ENCODE measurements at places on chromosomes 16 and 17.

GRCh38 chr17:47983492-47984223, 12.7 kb downstream of the CDK5RAP3 start:
- peak; percentile 46 for DNase-seq

DNA sequence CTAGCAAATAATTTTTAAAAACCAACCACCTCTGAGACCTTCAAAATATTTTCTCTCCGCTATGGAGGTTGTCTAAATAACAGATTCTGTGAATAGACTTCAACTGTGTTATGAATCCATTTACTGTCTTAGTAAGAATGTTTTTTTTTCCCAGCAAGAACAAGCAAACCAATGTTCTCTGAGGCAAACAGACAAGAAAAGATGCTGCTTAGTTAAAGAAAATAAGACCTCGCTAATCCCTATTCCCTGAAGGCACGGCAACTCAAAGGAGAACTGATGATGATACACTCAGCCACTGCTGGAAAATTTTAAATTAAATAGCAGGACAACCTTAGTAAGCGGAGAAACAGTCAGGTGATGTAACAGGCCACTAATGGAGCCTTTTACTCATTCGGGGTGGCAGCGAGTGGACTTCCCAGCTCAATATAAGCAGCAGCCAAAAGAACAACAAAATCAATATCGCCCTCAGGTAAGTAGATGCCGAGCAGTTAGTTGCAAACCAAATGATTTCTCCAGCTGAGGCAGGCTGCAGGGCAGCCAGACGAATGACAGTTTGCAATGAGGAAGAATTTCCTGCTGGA, 81.8 kb downstream of the CPPED1 start:
- no peak for DNase-seq

DNA sequence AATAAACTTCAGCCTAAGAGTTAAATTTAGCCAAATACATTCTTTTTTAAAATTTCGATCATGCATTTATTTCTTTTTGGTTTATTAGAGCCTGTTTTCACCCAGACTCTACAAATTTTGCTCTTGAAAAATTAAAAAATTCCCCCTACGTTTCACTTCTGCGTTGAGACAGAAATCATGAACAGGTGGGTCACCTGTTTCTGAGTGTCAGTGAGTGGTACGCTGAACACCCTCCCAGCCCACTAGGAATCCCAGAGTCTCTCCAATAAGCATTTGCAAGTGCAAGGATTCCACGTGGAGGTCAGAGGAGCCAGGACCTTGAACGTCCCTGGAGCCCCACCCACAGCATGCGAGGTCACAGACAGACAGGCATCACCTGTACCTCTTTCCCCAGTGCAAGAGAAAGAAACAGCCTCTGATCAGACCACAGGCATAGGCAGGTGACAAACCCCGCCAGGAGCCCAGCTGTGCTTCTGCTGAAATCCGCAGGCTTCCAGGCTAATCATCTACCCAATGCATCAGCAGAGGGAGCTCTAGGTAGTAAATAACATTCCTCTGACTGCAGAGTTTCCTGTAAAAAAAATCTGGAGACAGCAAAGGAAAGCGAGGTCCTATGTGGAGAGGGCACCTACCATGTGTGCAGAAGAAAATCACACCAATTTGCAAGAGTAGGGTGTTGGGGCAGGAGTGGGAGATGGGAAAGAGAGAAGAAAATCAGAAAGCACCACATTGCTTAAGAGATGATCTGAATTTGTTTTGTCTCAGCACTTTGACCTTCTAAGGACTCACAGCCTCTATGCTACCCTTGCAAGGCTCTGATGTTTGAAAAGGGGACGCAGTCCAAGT, 5.9 kb upstream of the XYLT1 start:
- DNase-seq = peak; percentile 77

DNA sequence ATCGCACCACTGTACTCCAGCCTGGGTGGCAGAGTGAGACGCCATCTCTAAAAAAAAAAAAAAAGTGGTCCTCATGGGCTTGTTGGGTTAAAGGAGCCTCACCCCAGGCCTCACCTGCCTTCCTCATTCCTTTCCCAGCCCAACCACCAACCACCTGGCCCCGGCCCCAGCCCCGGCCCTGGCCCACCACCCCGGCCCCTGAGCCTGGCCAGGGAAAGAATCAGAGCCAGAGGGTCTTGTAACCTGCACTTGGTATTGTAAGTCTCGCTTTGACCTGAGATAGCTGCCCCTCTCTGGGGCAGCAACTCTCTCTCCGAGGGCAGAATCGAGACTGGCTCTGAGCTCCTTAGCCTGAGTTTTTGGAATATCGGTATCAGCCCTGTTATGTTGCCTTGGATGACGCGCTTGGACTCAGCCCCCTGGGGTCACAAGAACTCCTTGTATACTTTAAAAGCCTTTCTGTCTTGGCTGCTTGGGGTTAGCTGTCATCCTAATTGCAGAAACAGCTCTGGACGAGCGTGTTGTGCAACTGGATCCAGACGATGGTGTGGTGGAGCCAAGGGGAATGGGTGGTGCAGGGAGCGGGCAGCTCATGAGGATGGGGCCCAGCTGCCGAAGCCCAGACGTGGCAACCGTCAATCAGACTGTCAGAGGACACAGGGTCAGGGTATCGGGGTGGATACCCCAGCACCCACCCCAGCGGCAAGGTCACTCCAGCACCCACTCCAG, 14.6 kb downstream of the SMTNL2 start:
- DNase-seq = peak; percentile 51

DNA sequence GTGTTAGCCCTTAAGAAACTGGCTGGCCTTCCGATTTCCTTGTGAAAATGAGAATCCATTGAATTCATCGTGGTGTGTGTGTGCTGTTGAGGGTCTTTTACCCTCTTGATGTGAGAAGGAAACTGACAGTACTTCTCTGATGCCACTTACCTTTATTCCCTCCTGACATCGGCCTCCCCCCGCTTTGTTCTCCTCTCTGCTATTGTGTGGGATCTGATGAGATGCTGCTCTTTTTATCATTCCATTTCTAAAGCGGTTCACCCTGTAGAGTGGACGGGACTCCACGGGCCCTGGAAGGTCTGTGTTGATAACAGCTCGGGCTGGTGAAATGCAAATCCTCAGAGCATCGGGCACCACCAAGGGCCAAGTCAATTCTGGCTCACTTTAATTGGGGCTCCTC, 69.8 kb downstream of the MARCHF10 start:
- no peak for DNase-seq

DNA sequence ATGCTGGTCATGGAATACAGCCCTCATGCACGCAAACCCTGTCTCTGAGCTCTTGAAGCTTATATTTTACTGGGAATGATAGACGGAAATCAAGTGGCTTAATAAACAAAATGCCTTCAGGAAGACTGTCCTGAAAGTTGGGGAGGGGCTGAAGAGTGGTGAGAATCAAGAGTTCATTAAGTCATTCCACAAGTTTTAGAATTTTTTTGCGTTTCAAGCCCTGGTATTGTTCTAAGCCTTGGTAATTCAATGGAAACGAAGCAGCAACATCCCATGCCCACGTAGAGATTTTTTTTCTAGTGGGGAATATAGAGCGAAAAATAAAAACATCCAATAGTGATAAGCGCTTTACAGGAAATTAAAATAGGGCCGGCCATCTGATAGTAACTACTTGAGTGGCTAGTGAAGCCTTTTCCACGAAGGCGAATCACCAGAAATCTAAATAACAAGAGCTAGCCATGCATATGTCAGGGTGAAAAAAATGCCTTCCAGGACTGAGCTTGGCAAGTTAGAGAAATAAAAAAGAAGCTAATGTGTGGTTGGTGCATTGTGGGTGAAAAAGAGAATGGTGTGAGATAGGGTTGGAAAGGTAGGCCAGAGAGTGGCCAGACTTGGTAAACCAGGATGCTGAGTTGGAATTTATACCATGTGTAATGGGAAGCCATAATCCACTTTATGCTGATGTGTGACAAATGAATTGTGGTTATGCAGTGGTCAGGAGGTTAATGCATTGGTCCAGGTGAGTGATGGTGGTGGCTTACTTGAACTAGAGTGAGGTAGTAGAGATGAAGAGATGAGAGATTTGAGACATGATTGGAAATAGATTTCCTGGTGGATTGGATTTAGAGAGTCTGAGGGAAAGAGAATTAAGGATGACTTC, 772 bp downstream of the PFAS start:
- DNase-seq = no peak

DNA sequence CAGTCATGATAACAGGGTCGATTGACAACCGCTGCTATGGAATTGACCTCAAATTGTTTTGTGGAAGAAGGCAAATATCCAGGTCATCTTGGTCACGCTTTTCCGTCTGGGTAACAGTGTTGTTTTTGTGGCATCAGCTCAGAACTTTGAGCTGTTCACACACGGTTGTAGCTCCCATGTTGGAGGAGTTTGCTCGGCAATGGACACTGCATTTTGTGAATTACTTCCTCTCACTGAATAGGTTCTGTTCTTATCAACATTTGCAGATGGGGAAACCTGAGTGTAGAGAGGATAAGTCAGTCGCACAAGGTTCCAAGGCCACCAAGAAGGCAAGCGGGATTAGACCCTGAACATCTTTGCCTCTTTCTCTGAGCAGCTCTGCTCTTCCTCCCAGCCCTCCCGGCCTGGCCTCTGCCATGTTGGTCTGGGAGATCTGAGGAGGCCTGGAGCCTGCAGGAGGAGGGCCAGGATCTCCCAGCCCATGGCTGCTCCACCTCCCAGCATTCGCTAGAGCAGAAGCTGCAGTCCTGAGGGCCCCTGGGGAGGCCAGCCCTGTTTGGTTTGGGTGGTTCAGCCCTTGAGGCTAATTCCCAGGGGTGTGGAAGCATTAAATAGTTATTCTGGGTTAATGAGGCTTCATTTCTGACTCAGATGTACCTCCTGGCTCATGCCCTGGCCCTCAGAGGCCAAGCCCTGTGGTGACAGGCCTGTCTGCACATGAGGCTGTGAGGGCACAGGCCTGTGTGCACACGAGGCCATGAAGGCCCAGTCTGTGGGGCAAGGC, 154.1 kb upstream of the PLCG2 start:
- no peak for DNase-seq

GRCh38 chr16:10936272-10936984, 5.8 kb downstream of the DEXI start:
- DNase-seq = no peak

- no peak for DNase-seq
These were observed 225.6 kb downstream of the TANC2 start for GRCh38 chr17:63191610-63192009.

GRCh38 chr17:77451245-77451893, 310.6 kb downstream of the SEC14L1 start:
- peak; percentile 66 for DNase-seq

DNA sequence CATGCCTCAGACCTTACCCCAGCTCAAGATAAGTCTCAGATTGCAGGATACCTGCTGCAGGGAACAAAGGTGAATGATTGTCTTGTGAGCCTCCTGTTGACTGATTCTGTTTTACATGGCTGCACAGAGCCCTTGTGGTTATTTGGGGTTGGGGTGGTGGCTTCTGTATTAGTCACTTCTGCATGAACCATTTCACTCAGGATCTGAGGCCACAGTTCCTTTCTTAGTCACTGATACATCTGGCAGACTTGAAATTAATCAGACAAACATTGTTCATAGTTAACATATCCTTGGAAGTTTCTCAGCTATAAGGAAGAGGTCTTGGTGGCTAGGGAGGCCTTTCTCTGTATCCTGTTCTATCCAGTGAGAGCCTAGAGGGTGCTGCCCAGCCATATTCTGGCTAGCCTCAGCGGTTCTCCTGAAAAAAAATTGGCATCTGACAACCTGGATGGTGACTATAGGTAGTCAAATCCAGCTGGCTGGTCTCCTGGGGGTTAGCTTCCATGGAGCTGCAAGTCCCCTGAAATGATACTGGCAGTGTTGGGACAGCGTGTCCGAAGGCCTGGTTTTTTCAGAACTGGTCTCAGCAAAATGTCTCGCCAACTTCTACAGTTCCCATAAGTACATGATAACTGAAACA, 8.4 kb upstream of the PLK1 start:
- peak; percentile 82 for DNase-seq

DNA sequence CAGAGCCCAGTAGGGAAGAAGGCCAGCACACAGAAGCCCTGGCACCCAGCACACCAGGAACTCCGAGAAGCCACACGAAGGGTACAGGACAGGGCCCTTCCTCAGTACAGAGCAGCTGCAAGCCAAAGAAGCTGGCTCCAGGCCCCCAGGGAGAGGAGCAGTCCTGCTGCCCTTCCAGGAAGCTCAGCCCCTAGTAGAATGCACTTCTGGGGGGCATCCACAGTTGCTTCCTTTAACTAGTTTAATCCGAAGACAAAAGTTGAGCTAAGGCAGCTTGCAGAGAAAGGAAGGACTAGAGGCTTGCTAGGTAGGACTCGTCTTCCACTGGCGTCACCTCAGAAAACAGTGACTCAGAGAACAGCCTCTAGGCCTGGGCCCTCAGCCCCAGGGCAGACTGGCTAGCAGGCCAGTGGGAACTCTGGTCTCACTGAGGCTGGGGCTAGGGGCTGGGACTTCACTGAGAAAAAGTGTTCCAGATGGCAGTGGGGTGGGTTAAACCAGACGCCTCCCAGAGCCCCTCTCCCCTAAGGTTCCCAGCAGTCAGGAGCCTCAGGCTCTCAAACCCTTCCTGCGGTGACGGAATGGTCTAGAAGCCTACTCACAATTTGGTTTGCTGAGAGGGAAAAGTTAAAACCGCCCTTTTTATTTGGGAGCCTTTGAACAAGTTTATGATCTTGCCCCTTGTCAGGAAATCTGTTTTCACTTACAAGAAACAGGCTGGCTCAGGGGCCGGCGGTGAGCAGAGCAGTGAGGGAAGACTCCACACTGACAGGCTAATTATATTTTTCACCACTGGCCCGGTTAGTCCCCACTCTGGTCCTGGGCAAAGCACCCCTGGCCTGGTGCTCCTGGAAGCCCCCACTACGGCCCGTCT, 41.4 kb downstream of the ACTG1 start:
- peak; percentile 69 for DNase-seq

DNA sequence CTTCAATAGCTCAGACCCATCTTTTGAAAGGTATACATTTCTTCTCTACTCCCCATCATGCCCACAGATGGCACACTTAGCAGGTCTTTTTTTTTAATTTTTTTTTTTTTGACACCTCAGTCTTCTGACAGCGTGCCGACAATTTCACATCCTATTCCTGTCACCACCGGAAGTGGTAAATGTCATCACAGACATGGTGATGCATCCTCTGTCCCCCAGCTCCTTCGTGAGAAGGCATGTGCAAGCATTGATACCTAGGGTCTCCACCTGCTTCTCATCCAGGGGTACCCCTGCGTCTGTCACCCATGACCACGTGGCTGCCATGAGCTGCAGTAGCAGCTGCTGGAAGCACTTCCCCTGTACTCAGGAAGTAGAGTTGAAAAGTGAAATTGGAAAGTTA, 35.6 kb downstream of the ELAC2 start:
- no peak for DNase-seq

DNA sequence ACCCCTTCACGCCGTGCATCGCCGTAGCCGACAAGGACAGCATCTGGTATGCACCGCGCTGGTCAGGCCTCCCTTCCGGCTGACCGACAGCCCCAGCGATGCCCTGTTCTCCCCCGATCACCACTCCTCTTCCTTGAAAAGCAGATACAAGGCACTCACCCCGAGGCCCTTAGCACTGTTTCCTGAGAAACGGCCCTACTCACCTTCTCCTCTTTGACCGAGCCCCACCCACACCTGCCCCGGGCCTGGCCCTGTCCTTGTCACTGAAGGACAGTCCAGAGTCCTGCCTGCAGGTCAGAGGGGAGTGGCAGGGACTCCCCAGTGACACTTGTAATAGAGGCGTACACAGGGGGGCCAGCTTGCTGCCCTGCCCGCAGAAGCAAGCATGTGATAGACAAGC, 45.9 kb upstream of the CHMP6 start:
- DNase-seq = no peak

GRCh38 chr16:57341062-57341440, 17.5 kb upstream of the CCL22 start:
- no peak for DNase-seq
